ENCODE measurements at places on chromosomes 16 and 17.

DNA sequence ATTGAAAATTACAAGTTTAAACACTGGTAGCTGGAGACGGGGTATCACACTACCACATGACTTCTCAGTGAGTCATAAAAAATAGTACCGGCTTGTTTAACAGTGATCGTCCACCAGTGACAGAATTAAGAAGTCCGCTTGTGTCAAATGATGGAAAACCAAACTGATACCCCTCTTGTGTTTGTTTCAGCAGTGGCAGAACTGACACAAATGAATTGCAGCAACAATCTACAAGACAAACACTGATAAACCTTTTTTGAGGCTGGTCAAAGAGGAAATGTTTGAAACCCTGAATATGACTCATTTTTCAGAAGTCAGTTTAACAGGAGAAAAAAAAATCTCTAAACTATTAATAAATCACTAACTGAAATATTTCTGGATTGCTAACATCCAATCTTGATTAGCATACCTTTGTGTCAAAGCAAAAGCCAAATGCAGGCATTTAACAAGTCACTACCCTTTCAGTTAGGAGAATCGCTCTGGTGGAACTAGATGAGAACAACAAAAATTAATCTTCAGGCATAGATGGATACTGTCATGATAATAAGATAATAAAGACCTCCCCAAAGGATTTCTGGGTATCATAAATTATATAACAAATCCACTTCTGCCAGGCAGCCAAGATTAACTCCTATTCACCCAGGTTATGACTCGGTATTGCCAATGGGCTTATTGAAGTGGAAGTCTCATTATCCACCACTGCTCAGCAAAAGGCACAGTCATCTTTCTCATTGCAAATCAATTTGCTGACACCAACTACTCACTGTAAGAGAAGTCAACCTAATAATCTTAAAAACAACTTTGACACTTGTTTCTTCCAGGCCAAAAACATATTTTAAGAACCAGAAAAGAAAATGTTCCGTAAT, 20.8 kb downstream of the DCUN1D3 start:
- no peak for DNase-seq

DNA sequence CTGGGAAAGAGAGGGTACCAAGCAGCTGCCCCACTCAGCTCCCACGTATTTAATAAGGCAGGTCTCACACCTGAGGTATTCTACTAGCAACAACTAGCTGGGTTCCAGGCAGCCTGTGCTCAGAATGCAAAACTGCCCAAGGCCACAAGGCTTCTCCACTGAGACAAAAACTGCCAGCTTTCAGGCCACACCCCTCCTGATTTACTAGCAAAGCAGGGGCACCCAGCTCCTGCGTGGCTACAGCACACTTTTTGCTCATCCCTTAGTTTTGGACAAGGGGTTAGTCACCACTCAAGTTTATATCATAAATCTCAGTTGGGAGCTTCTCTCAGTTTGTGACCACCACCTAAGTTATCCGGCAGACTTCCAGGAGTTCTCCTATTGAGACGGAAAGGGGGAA, 494.6 kb downstream of the CDH11 start:
- no peak for DNase-seq

DNA sequence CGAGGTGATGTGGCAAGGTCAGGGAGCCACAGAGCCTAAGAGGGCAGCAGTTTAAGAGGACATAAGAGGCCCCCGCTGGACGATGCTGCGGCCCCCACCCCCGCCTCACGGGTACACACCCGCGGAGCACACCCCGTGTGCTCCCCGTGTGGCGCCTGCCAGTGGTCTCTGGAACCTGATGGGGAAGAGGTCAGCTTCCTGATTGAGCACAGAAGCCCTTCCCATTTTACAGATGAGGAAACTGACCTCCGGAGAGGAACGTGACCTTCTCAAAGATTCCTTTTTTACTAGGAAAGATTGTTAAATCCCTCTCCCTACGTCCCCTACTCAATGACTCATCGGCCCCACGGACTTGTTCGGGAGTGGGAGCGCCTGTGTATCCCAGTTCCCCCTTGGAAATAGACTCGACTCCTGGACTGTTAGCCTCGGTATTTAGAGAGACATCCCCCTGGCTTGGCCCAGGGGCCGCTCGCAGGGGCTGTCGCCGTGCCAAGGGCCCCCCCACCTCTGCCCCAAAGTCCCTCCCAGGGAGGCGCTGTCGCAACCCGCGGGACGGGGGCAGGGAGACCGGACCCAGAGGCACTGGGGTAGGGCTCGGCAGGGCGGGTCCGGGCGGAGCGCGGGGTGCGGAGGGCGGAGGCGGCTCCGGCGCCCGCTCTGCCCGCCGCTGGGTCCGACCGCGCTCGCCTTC, at the start of gene ABCC3:
ABCC3 (plus strand) TSS at position 658 of the 691 bp plus-strand sequence. CDS start 56 bp downstream, outside the sequence.
- no peak for DNase-seq

DNA sequence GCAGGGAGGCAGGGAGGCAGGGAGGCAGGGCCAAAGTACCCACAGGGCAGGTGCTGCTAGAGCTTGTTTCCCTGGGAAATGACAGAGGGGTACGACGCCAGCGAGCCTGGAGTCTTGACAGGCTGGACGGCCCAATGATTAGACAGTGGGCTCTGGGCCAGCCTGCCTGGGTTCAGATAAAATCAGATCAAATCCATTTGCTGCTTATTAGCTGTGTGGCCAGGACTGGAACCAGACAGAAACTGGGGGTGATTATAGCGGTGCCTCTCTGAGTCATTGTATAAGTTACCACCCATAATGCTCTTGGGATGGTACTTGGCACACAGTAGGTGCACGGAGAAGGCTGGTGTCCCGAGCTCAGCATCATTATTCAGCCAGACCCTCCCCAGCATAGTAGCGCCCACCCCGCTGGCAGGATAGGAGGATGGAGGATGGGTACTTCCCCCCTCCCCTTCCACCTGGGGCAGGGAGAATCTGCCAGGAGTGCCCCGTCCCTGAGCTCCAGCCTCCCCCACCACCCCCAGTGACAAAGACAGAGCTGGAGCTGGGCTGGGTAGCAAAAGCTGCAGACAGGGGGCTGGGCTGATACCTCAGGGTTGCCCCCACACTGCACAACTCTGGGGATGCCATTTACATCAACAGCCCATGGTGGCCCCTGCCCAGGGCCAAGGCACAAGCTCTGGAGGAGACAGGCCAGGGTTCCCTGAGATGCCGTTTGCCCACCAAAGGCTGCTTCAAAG, 77.6 kb upstream of the TNRC6C start:
- no peak for DNase-seq

DNA sequence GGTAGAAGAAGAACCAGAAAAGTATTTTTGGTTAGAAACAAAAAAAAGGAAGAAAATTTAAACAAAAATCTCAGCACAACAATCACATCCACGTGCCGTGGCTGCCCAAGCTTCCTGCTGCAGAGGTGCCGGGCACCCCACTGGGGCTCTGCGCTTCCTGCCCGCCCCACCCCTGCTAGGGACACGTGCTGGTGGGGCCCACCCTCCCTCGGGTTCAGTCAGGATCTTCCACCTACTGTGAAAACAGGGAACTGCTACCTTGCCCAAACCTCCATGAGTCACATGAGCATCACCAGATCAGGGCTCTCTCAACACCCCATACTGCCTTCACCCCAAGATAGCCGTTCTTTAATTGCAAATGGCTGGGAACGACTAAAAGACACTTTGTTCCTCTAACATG, 24.4 kb upstream of the CYTH1 start:
- DNase-seq, result no peak

DNA sequence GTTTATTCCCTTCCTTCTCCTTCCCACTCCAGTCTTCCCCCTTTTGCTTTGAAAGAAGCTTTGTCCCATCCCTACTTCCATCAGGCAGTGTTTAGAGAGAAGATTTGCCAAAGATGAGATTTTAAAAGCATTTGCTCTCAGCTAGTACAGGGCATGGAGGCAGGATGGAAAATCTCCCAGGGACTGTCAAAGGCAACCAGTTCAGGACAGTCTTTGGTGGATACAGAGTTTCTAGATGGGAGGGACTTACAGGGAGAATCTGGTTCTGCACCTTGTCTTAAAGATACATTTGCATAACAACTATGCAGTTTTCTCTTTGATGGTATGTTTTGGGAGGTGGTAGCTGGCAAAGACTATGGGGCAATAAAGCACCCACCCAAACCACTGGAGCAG, 26.2 kb downstream of the CHD9 start:
- DNase-seq, result no peak

- DNase-seq, result no peak
These were observed 15.8 kb downstream of the PGS1 start for GRCh38 chr17:78394209-78394608.

GRCh38 chr16:27483088-27483437, 66.7 kb downstream of the GTF3C1 start:
- no peak for DNase-seq

DNA sequence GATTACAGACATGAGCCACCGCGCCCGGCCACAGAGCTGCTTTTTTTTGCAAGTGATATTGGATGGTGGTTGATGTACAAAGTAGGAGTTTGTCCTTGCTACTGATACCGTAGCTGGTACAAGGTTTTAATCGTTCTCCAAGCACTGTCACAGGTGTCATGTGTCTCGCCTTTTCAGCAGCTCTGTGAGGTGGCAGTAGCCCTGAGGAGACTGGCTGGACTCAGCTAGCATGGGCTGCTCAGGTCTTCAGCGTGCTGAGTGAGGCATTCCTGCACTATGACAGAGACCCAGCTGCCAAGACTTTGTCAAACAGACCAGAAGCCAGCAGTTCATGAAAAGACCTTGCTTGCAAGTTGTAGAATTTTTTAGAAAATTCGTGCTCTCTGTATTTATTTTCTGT, 7.2 kb downstream of the WWOX start:
- DNase-seq, result no peak

- no peak for DNase-seq
These were observed 7.9 kb downstream of the ENGASE start for GRCh38 chr17:79082311-79083190.

DNA sequence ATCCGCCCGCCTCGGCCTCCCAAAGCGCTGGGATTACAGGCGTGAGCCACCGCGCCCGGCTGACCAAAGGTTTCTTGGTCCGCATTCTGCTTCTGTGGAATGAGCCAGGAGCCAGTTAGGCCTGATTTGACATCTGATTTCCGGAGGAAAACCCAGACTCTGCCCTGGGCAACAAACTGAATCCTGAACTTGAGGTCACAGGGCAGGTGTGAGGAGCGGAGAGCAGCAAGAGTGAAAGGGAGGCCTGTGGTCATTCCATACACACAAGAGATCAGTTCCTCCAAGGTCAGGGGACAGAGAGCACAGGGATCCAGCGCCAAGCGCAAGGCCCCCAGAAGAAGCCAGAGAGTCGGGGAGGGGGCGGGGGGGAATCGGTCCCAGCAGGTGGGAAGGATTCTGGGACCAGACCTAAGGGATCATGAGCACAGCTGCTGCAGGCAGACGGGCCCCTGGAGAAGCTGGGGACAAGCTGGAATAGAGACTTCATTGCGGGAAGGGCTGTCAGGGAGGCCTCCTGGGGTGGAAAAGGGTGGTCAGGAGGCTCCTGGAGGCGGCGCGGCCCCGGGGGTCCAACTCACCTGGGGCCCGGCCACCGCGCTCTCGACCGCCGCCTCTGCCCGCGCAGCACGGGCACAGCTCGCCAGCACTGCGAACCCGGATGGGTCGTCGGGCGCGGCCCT, 436 bp downstream of the SHPK start:
- no peak for DNase-seq

- DNase-seq, result no peak
These were observed 660 bp downstream of the RHBDF1 start for GRCh38 chr16:71540-72401.

All from pulmonary artery endothelial cell (primary cell).